ENCODE measurements at places on chromosomes 5 and 9.
A peak's percentile ranks its signal among the peaks of the same experiment; 100 is the strongest.

DNA sequence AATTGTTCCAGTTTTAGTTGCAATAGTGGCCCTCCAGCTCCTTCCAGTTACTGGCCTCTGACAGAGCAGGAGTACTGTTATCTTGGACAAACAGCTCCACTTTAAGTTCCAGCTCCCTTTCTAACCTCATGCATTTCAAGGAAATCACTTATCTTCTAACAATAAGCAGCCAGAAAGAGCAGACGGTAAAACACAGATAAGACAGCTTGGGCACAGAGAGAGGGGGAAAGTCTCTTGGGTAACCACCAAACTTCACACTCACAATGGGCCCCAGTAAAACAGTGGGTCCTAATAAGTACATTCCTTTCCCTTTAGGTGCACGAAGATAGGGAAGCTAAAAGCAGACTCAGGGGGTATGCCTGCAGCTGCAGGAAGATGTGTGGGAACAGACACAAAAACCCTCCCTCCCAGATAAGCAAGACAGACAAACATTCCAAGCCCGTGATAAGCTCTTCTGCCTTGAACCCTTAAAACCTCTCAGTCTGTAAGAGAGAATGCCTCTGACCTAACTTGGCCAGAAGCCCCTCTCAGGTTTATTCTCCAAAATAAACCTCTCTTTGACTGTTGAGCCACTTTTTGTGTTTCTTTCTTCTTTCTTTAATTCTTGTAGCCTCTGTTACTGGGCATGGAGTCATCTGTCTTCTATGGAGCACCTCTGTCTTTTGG lies 30.8 kb downstream of the OR1J1 start:
- peak; percentile 73 for DNase-seq

DNA sequence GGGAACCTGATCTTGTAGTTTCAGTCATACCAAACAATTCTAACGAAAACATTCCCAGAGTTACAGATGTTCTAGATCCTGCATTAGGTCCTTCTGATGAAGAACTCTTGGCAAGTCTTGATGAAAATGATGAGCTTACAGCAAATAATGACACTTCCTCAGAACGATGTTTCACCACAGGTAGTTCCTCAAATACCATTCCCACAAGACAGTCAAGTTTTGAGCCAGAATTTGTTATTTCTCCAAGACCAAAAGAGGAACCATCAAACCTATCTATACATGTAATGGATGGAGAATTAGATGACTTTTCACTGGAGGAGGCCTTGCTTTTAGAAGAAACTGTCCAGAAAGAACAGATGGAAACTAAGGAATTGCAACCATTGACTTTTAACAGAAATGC lies 21.0 kb downstream of the RMI1 start:
- no peak for DNase-seq

DNA sequence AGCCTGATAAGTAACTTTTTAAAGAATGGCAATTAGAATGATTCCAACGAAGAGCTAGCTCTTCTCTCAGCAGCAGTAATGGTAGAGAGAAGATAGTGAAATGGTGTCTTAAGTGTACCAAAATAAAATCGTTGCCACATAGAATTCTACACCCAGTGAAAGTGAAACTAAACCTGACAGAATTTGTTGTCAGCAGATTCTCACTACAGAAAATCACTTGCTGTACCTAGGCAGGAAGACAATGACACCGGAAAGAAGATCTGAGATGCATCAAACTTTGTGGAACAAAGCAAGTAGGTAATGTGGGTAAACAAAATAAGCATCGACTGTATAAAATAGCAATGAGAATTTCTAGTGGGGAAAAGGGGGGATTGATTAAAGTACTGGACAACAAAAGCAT lies 20.7 kb upstream of the EBF1 start:
- no peak for DNase-seq

DNA sequence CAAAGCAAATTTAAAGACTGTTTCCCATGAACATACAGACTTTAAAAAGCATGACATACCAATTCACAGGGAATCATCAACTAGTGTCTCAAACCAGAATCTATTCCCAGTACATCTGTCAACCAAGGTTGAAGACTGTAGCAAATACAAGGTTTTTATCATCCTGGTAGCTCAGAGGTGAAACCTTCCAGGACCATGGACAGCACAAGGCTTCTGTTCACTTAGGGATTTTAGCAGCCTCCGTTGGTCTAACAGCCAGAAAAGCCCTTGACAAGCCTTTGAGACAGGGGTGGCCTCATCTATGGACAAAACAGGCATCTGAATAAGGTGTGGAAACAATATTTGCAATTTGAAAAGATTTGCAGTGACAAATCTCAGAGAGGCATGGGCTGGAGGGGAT lies 119.0 kb downstream of the TRIM32 start:
- peak; percentile 28 for DNase-seq

DNA sequence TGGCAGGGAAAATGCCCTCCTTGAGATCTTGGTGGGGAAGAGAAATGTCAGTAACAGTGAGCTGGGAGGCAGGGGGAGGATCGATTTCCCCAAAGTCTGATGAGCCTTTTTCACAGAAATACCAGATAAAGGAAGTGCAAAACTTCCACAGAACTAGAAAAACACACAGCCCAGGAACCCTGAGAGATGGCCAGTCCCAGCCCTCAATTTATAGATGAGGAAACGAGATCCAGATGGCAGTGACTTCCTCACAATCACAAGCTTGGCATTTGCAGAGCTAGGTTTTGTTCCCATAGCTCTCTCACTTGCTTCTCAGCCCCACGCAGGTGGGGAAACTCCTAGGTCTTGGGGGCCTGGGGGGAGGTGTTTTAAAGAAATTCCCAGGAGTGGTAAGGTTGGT lies 3.8 kb upstream of the GGTA1 start:
- no peak for DNase-seq

GRCh38 chr5:96780626-96781025 lies 27.1 kb downstream of the ERAP1 start:
- peak; percentile 52 for DNase-seq

- DNase-seq: peak; percentile 42
Observed at GRCh38 chr5:137296213-137296781, 202.8 kb downstream of the SPOCK1 start.

- DNase-seq: no peak
Observed at GRCh38 chr9:76676857-76677256, 87.4 kb upstream of the PCA3 start.

DNA sequence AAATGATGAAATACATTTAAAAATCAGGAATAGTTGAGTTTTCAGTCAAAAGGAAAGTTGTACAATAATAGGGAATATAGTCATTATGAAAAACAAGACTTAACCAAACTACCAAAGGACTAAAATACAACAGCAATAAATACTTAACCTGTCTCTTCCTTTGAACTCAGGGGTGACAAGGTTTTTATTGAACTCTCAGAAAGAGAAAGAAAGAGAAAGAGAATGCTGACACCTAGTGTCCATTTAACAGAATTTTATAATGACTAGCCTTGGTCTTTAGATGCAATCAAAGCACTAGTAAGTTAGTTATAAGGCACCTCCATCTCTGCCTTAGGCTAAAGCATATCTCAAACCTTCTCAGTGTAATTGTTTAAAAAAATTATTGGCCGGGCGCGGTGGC lies 47.5 kb downstream of the UIMC1 start:
- peak; percentile 17 for DNase-seq

- no peak for DNase-seq
Observed at GRCh38 chr5:9516591-9516990, 29.3 kb downstream of the SEMA5A start.
